Pancreas (tissue), 10 donors: ENCODE measurements at places on chromosomes 11 and 22. TPM values are rescaled to one million over a fixed set of nuclear protein-coding genes. Genes with fewer than 3 reads are reported as not detected.

GRCh38 chr22:26660356-26660755 is 3.0 kb downstream of the MIAT start:
- DNase-seq, result no peak

DNA sequence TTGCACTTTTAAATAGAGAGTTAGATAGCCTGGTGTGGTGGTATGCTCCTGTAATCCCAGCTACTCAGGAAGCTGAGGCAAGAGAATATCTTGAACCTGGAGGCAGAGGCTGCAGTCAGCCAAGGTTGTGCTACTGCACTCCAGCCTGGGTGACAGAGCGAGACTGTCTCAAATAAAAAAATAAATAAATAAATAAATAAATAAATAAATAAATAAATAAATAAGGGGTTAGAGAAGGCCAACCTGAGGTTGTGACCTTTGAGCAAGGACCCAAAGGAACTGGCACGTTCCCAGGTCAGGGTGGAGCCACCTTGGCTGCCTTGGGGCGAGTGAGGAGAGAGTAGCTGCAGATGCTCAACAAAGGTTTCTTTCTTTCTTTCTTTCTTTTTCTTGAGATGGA is 65.3 kb upstream of the TENM4 start:
- DNase-seq, result no peak

DNA sequence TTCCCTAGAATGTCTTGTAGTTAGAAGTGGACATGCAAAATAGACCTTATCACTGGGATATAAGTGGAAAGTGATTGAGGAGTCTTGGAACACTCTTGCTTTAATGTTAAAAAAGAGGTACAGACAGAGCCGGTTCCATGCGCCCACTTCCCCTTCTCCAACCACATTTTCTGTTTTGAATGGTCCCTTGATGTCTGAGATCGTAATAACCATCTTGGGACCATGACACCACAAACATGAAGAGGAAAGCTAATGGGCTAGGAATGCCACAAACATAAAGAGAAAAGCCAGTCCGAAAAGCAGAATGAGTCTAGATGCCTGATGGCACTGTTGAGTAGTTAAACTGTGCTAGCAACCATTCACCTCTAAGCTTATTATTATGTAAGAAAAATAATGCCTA is 54.8 kb upstream of the SPON1 start:
- no peak for DNase-seq

The MYEOV gene
- 3.7 TPM for total RNA-seq

The YPEL1 gene
- 7.2 TPM for total RNA-seq

The OR4C12 gene
- not detected for total RNA-seq
